ENCODE measurements at places on chromosomes 16 and 17.
A peak's percentile ranks its signal among the peaks of the same experiment; 100 is the strongest.

DNA sequence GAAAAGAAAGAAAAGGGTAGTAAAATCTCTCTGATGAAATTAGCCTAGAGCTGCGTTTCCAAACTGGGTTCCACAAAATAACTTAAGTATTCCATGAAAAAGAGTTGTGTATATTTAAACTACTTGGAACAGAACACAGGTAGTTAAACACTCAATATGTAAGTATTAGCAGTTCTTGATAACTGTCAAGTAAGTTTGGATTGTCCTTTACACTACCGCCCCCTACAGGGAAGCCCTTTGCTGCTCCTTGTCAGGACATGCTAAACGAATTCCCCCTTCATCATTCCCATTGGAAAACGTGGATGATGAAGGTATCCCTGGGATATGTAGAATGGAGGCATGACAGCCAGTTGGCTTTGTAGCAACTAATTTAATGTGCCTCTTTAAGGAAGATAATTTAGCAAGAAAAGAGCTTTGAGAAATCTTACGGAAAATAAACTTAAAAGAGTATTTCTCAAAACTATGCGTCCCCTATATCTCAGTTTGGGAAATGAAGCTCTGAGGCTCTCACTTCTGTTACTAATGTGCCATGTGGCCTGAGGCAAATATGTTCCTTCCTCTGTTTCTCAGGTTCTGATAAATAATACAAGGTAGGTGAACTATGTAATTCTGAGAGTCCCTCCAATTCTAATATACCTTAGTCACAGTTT lies 18.8 kb downstream of the NCBP3 start:
- DNase-seq: peak; percentile 73

DNA sequence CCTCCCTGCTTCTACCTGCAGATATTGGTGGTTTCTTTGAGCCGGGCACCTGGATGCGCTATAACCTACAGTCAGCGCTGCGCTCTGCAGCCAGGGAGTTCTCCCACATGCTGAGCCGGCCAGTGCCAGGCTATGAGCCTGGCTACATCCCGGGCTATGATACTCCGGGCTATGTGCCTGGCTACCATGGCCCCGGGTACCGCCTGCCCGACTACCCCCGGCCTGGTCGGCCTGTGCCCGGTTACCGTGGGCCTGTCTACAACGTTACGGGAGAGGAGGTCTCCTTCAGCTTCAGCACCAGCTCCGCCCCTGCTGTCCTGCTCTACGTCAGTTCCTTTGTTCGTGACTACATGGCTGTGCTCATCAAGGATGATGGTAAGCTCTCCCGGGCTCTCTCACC lies 13.2 kb downstream of the CNTNAP1 start:
- DNase-seq: no peak

DNA sequence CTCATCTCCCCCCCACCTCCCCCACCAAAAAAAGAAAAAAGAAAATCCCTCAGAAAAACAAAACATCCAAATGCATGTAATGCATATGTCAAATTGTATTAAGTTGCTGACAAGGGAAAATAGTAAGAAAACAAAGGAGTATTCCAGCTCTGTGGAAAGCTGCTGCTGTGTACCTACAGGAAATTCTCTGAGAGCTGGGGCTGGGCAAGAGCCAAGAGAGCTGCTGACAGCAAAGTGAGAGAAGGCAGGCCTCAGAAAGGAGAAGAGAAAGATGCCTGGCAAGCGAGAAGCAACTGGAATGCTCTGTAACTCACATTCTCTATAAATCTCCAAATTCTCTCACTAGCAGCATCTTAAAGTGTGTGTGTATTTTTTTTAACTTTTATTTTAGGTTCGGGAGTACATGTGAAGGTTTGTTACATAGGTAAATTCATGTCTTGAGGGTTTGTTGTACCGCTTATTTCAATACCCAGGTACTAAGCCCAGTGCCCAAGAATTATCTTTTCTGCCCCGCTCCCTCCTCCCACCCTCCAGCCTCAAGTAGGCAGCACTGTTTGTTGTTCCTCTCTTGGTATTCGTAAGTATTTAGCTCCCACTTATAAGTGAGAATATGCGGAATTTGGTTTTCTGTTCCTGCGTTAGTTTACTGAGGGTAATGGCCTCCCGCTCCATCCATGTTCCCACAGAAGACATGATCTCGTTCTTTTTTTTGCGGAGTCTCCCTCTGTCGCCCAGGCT lies 24.4 kb downstream of the CNTROB start:
- no peak for DNase-seq

GRCh38 chr17:731644-732066 lies 741 bp upstream of the TLCD3A start:
- no peak for DNase-seq

GRCh38 chr17:56297184-56297583 lies 143.9 kb downstream of the ANKFN1 start:
- no peak for DNase-seq

- no peak for DNase-seq
These were observed 50.1 kb downstream of the AXIN2 start for GRCh38 chr17:65511316-65511715.

GRCh38 chr17:77640252-77640651 lies 318.3 kb upstream of the TNRC6C start:
- no peak for DNase-seq

DNA sequence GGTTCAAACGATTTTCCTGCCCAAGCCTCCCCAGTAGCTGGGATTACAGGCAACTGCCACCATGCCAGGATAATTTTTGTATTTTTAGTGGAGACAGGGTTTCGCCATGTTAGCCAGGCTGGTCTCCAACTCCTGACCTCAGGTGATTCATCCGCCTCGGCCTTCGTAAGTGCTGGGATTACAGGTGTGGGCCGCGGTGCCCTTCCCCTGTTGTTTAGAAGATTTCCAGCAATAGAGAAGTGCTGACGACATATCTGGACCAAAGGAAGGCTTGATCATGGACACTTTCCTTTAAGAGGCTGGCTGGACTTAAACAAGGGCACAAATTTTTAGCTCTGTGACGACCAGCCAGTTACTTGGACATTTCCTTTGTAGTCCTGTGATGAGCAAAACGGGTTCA lies 1.3 kb upstream of the MT1M start:
- no peak for DNase-seq

- no peak for DNase-seq
These were observed 53.7 kb downstream of the AMFR start for GRCh38 chr16:56371660-56371937.

DNA sequence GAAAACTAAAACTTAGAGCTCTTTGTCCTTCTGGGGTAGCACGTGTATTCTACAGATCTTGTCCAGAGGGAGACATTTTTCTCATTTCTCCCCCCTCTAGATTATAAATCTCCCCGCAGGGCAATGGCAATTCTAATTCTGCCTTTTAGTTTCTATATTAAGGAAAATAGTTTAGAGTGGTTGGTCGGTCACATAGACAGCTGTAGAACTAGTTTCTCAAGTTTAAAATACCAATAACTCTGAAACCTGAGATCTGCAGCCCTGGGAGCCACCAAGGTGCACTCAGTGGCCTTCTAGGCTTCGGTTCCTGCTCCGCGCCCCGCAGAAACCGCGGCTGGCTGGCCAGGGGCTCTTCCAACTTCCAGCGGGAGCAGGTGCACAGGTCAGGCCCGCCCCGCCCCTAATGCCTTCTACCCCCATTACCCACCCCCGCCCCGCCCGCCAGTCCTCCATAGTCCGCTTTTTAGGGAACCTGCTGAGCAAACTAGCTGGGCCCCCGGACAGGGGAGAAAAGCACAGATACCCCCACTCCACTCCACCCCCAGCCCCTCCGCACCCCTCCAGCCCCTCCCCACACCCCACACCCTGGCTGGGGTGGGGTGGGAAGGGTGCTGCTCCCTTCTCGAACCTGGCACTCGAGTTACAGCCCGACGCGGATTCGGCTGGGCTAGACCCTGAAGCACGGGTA lies 431 bp downstream of the SLFN11 start:
- peak; percentile 16 for DNase-seq

DNA sequence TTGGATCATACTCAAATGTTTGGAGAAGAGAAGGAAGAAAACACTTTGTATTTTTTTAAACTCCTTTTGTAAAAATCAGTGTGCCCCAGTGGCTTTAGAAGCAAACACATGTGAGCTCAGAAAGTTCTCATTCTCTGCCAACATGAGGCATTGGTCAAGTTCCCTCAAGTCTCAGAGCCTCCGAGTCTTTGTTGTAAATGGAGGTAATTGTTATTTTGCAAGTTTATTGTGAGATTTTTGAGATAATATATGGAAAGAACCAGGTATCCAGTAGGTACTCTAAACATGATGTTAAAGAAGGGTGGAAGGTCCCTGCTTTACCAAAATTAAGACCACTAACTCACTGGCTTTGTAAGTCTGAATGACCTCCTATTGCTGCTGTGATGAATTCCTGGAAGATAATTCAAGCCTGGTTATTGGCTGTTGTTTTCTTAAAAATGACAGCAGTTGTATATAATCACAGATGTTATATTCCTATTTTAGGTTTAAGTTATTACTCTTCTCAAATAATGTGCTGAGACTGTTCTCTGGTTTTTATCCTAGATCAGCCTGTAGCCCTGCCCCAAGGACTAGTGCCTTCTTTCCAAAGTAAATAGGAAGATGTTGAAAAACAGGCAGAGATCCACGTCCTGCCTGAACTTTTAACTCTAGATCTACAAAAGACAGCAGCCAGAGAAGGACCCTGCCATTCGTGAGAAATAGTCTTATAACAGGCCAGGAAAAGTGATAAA lies 2.4 kb downstream of the HLF start:
- DNase-seq: no peak

DNA sequence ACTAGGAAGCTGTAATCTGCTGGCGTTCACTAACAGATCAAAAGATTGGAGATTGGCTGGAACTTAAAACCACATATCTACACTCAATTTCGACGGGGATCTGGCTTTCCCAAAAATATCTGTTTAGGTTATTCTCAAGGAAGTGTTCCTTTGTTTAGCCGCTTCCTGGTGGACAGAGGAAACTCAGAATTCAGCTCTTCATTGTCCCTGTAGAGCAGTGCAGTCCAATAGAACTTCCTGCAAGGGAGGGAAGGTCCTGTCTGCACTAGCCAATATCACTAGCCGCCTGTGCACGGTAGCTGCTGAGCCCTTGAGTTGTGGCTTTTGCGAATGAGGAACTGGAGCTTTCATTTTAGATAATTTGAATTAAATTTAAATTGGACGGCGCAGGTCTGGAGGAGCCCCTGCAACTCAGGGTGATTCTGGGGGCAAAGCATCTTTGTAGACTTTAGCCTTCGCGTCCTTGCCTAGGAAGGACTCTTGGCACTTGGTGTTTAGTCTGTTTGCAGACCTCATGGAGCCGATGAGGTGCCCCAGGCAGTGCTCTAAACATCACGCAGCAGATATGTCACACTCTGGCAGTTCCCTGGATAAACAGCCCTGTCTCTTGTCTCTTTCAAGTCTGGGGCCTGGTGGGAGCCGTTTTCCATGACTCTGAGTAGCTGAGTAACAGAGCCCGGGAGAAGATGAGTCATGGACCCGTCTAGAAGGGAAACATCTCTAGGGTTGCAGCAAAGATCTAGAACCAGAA lies 122.2 kb downstream of the CCDC182 start:
- DNase-seq: no peak

DNA sequence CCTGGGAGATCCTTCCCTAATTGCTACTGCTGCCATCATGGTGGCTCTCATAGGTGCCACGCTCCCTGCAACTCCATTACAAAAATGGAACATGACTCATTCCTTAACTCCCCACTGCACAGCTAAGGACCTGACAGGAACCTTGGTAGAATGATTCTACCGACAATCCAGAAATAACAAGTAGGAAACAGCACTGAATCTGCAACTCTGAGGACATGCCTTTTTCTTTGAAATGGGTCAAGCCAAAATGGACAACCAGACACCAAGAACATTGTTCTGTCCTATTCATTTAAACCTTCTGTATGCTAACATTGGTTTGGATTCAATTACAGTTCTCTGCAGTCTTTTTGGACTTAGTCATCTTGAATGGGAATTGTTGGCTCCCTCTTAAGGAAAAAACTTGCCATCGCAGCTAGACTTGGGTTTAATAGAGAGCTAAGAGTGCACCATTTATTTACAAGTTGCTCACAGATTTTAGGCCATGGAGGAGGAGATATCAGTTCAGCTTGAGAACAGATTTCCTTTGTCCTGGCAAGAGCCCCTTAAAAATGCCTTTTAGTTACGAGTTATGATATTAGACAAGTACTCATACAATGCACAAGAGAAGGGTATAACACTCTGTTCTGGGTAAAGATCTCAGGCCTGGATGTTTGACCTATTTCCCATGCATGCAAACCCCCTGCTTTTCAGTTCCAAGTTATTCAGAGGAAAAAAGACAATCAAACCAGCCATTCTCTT lies 20.9 kb upstream of the NSRP1 start:
- DNase-seq: peak; percentile 18

GRCh38 chr16:86101897-86102157 lies 202.9 kb downstream of the IRF8 start:
- DNase-seq: no peak

- DNase-seq: no peak
These were observed 27.0 kb downstream of the RSL1D1 start for GRCh38 chr16:11824362-11824761.

DNA sequence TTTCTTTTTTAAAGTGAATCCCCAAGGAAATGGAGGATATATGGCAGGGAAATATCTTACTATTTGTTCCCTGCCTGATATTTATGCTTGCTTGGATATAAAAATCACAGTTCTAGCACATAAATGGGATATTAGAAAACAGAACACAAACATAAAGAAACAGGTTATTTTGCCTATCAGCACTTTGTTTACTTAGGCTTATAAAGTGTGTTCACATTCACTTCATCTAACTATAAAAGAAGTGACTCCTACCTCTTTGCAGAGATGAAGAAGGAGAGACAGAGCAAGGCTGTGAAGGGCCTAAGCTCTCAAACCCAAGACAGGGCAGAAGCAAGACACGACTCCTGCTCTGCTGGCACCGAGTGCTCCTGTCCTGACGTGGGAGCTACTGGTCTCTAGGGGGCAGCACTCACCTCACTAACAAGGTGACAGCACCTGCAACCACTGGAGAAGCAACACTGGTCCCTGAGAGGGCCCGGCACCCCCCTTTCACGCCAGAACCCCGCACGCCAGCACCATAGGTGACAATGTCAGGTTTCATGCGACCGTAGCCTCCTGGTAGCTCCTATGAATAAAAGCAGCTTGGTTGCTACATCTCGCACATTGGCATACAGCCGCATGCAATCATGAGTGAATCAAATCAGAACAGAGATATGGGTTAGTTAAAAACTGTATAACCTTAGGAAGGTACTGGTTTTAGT lies 32.0 kb downstream of the MBTPS1 start:
- peak; percentile 68 for DNase-seq

- no peak for DNase-seq
These were observed 23.9 kb upstream of the KLHDC4 start for GRCh38 chr16:87789437-87790291.

GRCh38 chr16:535446-536405 lies 8.2 kb downstream of the CAPN15 start:
- DNase-seq: no peak
